Fibroblast of villous mesenchyme (primary cell): ENCODE measurements at places on chromosomes 16 and 17.

GRCh38 chr16:4892361-4893102 lies 44.4 kb downstream of the PPL start:
- DNase-seq, result peak; percentile 79

- no peak for DNase-seq
These were observed 21.3 kb upstream of the RPL38 start for GRCh38 chr17:74182041-74182723.

GRCh38 chr17:30271102-30271501 lies 20.6 kb downstream of the BLMH start:
- DNase-seq, result peak; percentile 49

DNA sequence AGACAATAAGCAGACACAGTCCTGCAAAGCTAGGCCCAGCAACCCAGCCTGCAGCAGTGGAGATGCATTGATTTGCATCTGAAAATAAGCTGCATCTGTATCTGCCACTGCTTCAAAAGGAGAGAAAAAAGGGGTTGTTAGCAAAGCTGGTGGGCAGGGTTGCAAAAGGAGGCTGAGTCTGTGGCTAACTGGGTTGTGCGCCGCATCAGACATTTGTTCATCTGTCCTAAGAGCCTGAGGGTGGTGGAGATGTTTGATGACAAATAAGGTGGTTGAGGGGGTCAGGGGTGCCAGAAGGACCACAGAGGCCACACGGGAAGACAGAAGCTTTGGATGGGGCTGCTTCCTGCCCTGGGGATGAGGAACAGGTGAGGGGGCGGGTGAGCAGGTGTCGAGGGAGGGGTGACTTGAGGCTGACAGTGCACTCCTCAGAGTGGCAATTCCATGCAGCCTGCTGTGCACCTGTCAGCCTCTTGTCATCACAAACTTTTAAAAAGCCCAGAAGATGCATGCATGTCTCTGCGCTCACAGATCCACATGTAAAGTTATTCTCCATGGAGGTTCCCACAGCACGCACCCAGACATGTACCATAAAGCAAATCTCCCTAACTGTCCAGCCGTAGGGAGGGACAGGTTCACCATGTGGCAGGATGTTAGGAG lies 35.4 kb downstream of the WSB1 start:
- no peak for DNase-seq

DNA sequence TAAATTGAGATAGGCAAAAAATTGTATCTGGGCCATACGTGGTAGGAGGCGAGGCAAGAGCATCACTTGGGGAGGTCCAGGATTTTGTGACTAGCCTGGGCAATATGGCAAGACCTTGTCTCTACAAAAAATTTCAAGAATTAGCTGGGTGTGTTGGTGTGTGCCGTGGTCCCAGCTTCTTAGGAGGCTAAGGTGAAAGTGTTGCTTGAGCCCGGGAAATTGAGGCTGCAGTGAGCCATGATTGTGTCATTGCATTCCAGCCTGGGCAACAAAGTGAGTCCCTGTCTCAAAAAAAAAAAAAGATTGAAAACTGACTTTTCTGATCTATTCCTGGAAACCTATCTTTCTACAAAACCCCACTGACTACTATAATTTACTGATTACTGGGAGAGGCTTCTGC lies 26.7 kb downstream of the CDK12 start:
- DNase-seq, result no peak

DNA sequence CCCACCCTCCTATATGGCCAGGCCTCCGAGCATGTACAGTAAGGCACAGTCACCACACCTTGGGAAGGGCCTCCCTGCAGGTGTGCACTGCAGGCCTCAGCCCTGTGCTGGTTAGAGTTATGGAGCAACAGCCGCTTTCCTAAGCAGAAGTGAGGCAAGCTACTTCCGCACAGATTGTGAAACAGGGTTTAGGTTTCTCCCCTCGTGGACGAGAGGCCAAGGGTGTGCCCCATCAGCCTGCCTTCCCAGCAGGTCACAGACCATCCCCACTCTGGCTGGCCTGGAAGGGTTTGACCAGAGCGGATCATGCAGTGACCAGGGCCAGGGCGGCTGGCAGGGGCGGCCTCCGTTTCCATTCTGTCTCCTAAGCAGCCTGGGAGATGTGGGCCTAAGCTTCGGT lies 4.7 kb downstream of the MSRB1 start:
- DNase-seq, result no peak

DNA sequence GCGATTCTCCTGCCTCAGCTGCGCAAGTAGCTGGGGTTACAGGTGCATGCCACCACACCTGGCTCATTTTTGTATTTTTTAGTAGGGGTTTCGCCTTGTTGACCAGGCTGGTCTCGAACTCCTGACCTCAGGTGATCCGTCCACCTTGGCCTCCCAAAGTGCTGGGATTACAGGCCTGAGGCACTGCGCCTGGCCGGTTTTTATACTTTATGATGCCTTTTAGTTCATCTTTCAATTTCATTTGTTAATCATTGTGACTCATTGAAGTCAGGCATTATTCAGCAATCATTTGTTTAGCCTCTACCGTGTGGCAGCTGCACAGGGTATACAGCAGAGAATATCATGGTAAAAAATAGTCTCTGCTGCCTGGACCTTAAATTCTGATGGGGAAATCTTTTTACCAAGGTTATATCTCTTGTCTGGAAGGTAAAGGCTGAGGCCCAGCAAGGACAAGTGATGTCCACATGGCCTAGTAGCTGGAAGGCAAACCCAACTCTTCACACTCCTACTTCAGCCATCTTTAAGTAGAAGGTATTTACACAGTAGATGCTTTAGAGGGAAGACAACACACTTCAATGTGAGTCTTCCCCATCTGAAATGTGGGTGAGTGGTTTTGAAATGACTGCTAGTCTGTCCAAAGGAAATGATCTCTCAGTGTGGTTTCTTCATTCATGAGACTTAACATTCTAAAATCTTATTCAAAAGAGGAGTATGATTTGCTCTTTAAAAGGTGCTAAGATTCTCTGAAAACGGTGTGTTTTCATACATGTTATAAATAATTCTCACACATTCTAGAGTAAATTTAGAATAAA lies 2.4 kb downstream of the PRPSAP2 start:
- no peak for DNase-seq

DNA sequence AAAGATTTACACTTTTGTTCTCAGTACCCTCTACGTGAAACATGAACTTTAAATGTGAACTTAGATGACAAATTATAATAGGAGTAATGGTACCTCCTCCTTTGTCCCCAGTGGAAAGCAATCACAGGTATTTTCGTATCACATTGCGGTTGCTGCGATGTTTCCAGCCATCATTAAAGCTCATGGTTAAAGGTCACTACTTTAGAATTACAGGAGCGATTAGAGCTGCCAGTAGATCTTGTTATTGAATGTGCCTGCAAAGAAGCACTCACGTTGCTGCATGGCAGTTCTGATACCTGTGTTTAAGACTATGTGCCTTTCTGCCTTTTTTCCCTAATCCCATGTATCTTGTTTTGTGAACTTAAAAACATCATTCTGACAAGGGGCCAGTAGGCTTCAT lies 301.0 kb downstream of the CPPED1 start:
- DNase-seq, result no peak

GRCh38 chr16:15874745-15875314 lies 13.6 kb downstream of the CEP20 start:
- DNase-seq, result peak; percentile 77

GRCh38 chr17:15134363-15134762 lies 130.8 kb downstream of the PMP22 start:
- DNase-seq, result no peak

- peak; percentile 70 for DNase-seq
These were observed 19.8 kb downstream of the HOXB1 start for GRCh38 chr17:48510761-48511604.

DNA sequence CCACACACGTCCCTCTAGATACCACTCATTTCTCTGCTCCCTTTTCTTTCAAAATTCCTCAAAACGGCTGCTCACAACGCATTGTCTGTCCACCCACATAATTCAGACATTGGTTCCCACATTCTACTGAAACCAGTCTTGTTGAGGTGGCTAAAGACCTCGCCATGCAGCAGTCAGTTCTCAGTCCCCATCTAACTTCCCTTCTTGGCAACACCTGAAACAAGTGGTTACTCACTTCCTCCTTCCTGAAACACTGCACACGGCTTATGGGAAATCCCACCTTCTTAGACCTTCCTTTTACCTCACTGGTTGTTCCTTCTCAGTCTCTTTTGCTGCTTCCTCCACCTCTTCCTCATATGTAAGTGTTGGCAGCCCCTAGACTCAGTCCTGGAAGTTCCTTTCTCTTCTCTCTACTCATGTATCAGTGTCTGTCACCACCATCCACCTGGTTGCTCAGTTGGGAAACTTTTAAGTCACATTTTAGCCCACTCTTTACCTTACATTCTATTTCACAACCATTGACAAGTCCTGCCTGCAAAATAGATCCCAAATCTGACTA lies 277.1 kb downstream of the CEP112 start:
- no peak for DNase-seq

- DNase-seq, result no peak
These were observed 1.6 kb upstream of the SMTNL2 start for GRCh38 chr17:4582691-4583090.

DNA sequence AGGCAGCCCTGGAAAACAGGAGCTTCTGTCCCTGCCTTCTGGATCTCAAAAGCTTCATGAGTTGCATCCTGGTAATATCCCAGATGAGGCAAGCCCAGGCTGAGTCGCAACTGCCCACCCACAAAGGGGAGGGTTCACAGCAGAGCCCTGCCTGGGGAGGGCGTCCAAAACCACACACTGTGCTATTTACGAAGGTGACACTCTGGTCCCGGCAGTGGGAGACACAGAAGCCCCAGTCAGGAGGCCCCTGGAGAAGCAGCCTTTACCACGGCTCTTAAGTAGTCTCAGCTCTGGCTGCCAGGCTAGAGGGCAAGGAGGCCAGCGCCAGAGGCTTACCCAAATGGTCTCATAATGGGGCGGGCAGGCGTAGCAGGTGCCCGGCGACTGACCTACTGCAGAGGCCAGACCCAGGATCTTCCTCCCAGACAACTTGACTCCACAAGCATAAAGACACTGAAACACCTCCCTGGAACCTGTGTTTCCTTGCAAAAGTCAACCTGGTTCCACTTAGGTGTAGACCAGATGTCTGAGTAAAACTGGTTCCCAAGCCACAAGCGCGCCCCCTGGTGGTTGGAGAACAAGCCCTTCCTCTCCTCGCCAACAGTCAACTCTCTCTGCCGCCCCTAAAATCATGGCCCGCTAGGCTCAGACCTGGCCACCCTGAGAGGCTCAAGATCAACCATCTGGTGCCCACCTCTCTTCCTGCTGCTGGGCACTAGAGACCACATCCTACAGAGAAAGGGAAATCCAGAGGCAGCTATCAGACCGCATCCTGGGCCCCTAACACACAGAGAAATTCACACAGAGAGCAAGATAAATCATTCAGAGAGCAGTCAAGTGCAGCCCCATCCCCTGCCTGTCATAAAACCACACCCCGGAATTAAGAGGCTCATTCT lies 5.2 kb downstream of the AXIN2 start:
- peak; percentile 73 for DNase-seq

- no peak for DNase-seq
These were observed 171.5 kb upstream of the MAF start for GRCh38 chr16:79772048-79772447.

DNA sequence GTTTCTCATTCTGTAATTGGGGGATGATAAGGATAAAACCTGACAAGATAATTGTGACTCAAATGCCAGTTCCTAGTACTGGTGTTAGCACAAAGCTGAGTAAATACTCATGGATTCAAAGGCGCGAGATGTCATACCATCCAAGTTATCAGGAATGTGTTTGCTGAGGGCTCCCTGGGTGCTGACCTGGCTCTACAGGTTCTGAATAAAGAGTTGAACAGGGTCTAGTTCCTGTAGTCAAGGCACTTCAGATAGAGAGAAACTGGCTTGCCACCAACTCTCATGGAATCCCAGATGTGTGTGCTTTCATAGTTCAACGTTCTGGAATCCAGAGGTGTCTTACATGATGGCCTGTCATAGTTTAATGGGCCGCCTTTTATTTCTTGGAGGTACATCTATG lies 141.6 kb downstream of the PRKCA start:
- no peak for DNase-seq

DNA sequence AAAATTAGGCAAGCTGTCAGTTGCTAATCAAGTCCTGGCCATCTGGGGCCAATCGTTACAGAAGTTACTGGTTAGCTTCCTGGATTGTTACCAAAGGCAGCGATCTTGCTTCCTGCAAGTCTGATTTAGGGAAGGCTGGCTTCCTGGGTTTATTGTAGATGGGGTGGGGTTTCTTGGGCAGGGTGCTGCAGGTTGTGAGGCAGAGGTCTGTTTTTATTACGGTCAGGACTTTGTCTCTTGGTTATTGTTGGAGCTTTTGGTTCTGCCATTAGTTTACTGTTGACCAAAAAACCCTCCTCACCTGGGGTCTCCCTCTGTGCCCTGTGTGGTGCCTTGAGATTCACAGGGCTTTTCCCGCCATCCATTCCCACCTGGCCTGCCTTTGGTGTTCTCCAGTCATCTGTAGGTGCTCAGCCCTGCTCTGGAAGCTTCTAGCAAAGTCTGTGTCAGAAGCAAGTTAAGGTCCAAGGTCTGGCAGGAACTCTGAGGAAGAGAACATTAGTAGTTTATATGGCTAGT lies 36.9 kb downstream of the SLC47A1 start:
- no peak for DNase-seq
